ENCODE measurements at places on chromosomes 16 and 17. TPM values are rescaled to one million over a fixed set of nuclear protein-coding genes. Genes with fewer than 3 reads are reported as not detected.

GRCh38 chr16:6593799-6594198 is 738.8 kb upstream of the RBFOX1 start:
- H3K4me1 ChIP-seq, result no peaks in the 10 kb centered on the region
- H3K27ac ChIP-seq, result no peak overlapping the region
- H3K36me3 ChIP-seq, result no peaks in the 10 kb centered on the region

GRCh38 chr17:62017912-62018311 is 47.2 kb downstream of the MED13 start:
- H3K36me3 ChIP-seq, result peaks cover 13% of the 10 kb centered on the region
- no peaks in the 10 kb centered on the region for H3K27me3 ChIP-seq
- no peak overlapping the region for H3K27ac ChIP-seq
- DNase-seq, result no peak

- peaks cover 65% of the 10 kb centered on the region for H3K36me3 ChIP-seq
- H3K27ac ChIP-seq, result no peak overlapping the region
- H3K4me3 ChIP-seq, result no peak overlapping the region
- peaks cover 23% of the 10 kb centered on the region for H3K4me1 ChIP-seq
- no peaks in the 10 kb centered on the region for H3K27me3 ChIP-seq
Measured at GRCh38 chr17:45243750-45244149, 18.1 kb downstream of the SPATA32 start.

GRCh38 chr17:29073045-29073444 is 30.1 kb downstream of the PIPOX start:
- H3K4me1 ChIP-seq, result no peaks in the 10 kb centered on the region
- H3K4me3 ChIP-seq, result no peak overlapping the region
- no peak overlapping the region for H3K27ac ChIP-seq
- H3K36me3 ChIP-seq, result no peaks in the 10 kb centered on the region
- no peaks in the 10 kb centered on the region for H3K27me3 ChIP-seq

The CACNG4 gene
- total RNA-seq, result not detected

- H3K4me3 ChIP-seq, result peak overlapping the region; percentile 75
- peak; percentile 49 for DNase-seq
- H3K4me1 ChIP-seq, result peaks cover 42% of the 10 kb centered on the region
- no peaks in the 10 kb centered on the region for H3K27me3 ChIP-seq
- H3K27ac ChIP-seq, result no peak overlapping the region
- H3K36me3 ChIP-seq, result no peaks in the 10 kb centered on the region
Measured at GRCh38 chr16:69188236-69188549, 1.2 kb downstream of the SNTB2 start.

- no peaks in the 10 kb centered on the region for H3K27me3 ChIP-seq
- H3K36me3 ChIP-seq, result no peaks in the 10 kb centered on the region
- H3K4me3 ChIP-seq, result no peak overlapping the region
- no peaks in the 10 kb centered on the region for H3K4me1 ChIP-seq
Measured at GRCh38 chr16:27639561-27640276, 89.8 kb downstream of the KATNIP start.

DNA sequence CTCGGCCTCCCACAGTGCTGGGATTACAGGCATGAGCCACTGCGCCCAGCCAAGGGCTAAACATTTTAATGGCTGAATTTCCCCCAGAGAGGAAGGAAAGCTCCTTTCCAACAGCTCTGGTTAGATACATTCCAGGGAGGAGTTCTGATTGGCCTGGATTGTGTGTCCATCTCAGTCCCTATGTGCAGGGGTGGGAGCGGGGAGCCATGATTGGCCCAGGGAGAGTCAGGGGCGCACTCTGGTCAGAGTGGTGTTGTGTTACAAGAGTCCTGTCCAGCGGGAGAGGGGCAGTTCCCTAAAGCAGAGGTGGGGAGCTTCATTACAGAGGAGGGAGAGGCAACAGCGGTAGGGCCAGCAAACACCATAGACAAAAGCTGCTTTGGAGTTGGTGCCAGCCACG is 75.0 kb downstream of the RAP1GAP2 start:
- H3K36me3 ChIP-seq, result peaks cover 4% of the 10 kb centered on the region
- DNase-seq, result no peak
- no peaks in the 10 kb centered on the region for H3K4me1 ChIP-seq
- H3K4me3 ChIP-seq, result no peak overlapping the region
- H3K27me3 ChIP-seq, result no peaks in the 10 kb centered on the region

The PRKAR1A gene
- total RNA-seq, result 203 TPM

DNA sequence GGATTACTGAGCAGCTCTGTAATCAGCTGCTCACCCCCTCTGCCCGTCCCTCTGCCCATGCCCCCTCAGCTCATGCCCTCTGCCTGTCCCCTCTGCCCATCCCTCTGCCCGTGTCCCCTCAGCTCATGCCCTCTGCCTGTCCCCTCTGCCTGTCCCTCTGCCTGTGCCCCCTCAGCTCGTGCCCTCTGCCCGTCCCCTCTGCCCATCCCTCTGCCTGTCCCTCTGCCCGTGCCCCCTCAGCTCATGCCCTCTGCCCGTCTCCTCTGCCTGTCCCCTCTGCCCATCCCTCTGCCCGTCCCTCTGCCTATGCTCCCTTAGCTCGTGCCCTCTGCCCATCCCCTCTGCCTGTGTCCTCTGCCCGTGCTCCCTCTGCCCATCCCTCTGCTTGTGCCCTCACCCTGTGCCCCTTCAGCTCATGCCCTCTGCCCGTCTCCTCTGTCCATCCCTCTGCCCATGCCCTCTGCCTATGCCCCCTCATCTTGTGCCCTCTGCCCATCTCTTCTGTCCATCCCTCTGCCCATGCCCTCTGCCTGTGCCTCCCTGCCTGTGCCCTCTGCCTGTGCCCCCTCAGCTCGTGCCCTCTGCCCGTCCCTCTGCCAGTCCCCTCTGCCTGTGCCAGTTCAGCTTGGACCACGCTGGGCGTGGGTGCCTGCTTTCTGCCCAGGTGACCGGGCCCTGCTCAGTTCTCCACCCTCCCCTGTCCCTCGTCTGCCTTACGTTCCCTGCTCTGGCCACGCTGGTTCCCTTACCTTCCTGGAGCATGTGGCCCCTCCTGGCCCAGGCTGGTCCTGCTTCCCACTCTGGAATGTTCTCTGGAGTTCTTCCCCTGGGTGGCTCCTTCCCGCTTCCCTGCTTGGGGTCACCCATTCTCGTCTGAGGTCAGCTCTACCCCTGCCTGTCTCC is 97.6 kb downstream of the NPIPB11 start:
- H3K36me3 ChIP-seq, result no peaks in the 10 kb centered on the region
- no peaks in the 10 kb centered on the region for H3K27me3 ChIP-seq
- no peak overlapping the region for H3K4me3 ChIP-seq
- DNase-seq, result no peak
- no peak overlapping the region for H3K27ac ChIP-seq

DNA sequence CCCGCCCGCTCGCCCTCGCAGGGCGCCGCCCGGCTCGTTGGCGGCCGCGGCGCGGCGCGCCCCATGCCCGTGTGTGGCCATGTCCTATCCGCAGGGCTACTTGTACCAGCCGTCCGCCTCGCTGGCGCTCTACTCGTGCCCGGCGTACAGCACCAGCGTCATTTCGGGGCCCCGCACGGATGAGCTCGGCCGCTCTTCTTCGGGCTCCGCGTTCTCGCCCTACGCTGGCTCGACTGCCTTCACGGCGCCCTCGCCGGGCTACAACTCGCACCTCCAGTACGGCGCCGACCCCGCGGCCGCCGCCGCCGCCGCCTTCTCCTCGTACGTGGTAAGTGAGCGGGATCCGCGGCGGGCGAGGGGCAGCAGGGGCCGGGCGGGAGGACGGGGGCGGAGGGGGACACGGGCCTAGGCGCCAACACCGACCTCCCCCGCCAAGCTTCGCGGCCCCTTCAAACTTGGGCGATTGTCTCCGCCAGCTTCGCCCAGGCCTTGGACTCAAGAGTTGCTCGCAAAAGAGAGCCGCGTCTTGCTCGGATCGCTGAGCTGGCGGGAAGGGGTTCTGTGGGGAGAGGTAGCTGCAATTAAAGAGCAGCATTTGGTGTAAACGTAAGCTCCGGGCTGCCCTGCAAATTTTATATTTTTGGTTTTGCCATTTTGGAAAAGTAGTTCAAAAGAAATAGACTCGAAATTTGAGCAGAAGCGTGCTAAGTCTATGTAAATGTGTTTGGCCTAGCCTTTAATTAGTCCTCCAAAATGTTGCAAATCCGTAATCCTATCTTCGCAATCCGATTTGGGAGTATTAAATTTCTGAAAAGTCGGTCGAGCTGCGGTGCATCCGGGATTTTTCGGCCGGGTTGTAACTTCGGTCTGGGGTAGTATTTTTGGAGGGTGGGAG is 702 bp downstream of the IRX5 start:
- H3K27ac ChIP-seq, result no peak overlapping the region
- no peak for DNase-seq
- H3K27me3 ChIP-seq, result peaks cover 43% of the 10 kb centered on the region
- peaks cover 18% of the 10 kb centered on the region for H3K4me1 ChIP-seq

The LPO gene
- total RNA-seq, result not detected

The SLC16A5 gene
- 1.3 TPM for total RNA-seq

DNA sequence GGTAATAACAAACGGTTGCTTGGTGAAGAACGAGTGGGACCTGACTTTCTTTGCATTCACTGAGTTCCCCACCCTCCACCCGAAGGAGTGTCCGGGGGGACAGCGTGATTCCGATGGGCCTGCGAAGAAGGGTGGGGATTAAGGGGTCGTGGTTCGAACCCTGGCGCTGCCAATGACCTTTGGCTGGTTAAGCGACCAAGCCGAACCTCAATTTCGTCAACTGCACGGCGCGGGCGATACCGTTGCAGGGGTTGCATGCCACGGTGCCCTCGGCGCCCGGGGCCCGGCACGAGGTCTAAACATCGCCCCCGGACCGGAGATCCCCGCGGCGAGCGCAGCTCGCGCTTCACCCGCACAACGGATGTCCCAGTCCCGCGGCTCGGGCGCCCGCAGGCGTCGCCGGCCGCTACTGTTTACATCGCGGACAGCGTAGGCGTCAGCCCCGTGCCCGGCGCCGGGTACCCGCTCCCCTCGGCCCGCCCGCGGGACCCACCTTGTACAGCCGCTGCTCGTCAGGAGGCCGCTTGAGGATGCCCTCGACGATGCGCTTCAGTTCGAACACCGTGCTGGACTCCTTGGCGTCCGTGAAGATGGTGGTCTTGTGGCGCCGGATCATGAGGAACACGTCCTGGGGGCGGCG is 460 bp downstream of the ELOB start:
- H3K36me3 ChIP-seq, result peaks cover 24% of the 10 kb centered on the region
- peaks cover 32% of the 10 kb centered on the region for H3K4me1 ChIP-seq
- peak overlapping the region; percentile 73 for H3K27ac ChIP-seq

The KRTAP4-11 gene
- not detected for total RNA-seq

DNA sequence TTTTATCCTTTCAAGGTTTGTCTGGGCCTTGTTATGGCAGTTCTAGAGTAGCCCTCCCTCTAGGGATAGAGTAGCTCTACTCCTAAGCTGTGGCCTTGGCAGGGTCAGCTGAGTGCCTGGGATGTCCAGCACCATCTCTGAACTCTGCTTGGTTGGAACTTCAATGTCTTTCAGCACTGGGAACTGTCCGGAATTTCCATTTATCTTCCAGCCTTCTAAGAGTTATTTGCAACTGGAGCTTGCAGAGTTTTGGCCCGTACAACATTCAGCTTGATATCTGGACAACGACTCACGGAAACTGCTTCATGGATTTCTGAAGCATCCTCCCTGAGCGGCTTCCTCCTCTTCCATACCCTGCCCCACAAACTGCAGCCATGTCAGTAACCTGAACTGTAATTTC is 22.9 kb downstream of the MMD start:
- peaks cover 14% of the 10 kb centered on the region for H3K36me3 ChIP-seq
- H3K27me3 ChIP-seq, result no peaks in the 10 kb centered on the region
- H3K4me1 ChIP-seq, result no peaks in the 10 kb centered on the region
- no peak for DNase-seq
